ENCODE measurements at places on chromosomes 5 and 9.

DNA sequence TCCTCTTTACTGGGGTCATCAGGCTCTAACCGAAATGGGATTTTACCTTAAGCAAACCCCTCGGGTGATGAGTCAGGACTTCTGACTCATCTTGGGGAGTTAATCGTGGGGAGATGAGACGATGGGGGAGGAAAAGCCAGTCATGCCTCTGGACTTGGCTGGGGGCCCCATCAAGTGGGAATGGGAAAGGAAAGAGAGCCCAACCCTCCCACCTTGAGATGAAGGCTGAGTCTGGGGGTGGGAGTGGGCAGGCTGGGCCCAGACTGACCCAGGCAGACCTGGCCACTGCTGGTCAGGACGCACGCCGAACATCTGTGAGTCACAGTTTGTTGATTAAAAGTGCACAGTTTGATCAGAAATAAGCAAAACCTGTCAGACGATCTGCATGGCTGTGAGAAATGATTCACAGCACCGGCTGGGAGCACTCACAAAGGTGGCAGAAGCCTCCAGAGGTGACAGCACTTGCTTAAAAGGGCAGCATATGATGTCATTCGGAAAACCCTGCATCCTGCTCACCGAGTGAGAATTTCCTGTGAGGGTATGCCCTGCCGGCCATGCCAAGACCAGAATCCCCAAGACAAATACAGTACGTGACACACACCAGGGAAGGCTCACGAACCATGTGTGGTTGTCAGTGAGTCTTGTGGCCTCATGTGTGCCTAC is 50.0 kb upstream of the SLC25A51 start:
- no peak for DNase-seq

DNA sequence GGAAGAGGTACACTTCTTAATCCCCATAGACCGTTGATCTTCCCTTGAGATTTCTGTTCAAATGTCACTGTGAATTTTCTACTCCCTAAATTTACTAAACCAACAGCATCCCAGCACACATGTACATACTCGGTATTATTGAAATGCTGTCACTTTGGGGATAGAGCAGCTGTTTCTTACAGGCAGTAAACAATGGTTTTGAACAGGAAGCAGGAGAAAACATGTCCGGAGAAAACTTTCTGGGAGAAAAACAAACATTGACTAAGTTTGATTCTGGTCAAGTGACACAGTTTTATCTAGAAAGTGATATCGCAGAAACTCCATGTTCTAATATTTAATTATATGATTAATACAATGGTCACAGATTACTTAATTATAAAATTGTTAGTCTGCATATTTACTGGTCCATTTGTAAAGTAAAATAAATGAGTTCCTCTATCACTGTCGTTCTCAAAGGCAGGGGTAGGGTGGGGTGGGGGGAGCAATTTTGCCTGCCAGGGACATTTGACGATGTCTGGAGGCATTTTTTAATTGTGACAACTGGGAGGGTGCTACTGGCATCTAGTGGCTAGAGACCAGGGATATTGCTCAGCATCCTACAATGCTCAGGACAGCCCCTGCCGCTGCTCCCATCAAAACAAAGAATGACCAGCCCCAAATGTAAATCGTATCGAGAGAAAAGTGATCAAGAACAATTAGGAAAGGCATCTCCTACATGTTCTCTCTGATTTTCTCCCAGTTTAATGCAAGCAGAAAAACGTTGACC is 12.2 kb downstream of the TAS2R1 start:
- no peak for DNase-seq

DNA sequence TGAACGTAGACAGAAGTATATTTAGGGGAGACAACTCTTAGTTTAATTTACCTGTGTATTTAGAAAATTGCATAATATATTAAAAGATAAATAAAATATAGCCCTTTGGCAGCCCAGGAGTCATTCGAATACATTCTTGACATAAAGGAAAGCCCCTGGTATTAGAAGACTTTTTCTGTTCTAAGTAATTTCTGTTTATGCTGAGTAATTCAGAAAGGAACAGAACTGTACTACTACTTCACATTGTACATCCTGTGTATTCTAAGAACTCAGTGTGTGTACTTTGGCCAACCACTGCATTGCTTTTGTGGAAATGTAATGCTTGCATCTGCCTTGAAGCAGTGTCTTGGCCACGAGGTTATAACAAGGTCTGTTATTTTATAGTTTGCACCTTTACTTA is 136.4 kb downstream of the KDM4C start:
- no peak for DNase-seq

DNA sequence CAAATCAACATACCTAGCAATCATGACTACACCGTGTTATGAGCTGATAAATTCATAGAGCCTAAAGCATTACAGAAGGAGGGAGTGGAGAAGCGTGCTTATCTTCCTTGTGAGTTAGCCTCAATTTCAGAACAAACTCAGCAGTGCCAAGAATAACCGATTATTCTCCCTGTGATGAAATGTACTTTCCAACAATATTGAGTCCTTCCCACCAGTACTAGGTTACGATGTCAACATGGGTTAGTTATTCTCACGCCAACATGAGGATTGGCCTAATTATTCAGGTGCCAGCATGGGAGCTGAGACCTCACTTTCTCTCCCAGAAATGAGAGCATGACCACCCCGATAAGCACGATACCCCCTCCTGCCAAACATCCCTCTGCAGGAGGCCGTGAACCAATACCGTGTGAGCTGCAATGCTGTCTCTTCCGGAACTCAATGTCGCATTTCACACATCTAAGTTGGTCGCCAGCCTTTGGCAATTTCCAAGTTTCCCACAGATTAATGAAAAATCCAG is 193.7 kb downstream of the ENC1 start:
- no peak for DNase-seq

DNA sequence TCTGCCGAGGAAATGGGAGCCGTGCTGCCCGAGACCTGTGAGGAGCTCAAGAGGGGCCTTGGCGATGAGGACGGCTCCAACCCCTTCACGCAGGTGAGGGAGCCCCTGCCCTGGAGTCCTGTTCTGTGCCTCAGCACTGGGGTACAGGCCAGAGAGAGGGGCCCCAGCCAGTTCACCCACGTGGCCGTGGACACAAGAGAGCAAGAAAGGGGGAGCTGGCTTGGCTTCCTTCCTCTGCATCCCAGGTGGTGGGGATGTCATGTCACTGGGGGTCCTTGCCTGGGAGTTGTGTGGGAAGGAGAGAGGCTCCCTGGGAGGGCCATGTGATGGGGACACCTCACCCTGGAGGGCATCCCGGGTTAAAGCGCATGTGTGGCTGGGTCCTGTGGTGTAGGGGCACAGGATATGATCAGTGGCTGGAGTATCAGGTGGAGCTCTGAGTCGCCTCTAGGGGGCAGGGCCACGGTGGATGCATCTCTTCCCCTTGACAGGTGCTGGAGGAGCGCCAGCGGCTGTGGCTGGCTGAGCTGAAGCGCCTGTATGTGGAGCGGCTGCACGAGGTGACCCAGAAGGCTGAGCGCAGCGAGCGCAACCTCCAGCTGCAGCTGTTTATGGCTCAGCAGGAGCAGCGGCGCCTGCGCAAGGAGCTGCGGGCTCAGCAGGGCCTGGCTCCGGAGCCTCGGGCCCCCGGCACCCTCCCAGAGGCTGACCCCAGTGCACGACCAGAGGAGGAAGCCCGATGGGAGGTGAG is 7.5 kb downstream of the N4BP3 start:
- DNase-seq = peak; percentile 69

Data from activated gamma-delta T cell treated with anti-CD3 and anti-CD28 coated beads, Interleukin-2, amount 50 U/mL, for 16 hours (primary cell).